SW480 (cell line): ENCODE measurements at places on chromosomes 7 and 10.

DNA sequence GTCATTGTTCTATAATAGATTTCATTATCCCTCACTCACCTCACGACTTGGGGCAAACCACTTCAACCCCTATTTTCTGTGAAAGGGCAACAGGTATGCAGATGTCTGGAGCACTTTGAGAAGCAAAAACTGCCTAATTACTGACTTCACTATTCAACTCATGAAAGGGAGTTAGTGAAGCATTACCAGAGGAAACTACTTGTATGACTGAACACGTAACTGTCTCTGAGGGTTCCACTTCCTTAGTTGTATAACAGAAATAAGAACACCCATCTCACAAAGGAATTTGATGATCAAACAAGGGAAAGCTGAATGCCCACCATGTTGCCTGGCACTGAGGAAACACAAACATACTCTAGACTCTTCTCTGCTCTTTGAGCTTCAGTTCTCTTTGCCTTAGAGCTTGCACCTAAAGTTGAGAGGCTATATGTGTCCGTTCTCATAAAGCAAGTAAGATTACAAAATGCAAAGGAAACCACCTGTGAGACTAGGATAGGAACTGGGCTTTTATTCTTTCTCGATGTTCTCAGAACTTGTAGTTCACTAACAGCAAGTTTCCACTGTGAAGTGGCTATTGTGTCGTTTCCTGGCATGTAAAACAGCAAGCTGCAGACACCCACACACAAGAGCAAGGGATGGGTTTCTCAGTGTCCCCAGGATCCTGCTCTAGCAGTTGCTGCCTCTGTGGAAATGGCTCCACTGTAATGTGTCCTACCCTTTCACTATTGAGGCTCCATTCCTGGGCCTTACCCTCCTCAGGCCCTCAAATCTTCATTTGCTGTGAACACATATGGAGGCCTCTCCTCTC lies 2.6 kb downstream of the TMEM243 start:
- no peak for DNase-seq

DNA sequence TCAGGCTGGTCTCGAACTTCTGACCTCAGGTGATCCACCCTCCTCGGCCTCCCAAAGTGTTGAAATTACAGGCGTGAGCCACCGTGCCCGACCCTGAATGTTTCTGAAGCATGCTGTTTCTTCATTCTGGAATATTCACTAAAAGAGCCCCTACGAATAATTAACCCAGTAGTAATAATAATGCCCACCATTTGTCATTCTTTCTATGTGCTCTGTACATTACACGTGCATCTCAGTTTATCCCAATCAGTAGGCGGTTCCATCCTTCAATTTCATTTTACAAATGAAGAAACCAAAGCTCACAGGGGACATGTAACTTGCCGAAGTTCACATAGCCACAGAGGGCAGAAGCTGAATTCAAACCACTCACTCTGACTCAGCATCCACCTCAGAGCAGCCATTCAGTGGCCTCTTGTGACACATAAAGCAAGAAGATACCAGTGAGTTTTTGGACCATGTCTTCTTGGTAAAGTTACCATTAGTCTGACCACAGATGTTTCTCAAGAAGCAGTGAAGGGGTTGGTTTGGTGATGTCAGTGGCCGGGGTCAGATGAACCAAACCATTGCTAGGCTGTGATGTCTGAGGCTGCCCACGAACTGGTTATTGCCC lies 71.9 kb upstream of the DUSP5 start:
- peak; percentile 39 for DNase-seq

GRCh38 chr7:25543210-25543609 lies 314.9 kb upstream of the NPVF start:
- DNase-seq, result no peak

DNA sequence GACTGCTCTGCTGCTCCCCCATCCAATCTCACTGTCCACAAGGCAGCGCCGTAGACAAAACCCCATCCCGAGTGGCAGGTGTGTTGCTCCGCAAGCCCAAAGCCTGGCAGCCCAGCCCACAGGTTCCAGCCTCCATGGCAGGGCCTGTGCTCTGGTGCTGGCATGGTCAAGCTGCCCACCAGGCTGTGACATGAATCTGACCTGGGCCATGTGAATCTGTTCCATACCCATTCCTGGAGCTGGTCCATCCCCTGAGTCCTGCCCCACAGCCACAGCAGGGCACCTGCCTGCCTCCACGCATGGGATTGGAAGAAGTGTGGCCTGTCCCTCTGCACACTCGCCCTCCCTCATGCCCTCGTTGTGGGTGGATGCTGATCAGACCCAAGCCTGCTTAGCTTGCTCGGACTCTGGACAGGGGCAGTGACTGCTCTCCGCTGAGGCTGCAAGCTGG lies 128.8 kb downstream of the PTPN20 start:
- no peak for DNase-seq

DNA sequence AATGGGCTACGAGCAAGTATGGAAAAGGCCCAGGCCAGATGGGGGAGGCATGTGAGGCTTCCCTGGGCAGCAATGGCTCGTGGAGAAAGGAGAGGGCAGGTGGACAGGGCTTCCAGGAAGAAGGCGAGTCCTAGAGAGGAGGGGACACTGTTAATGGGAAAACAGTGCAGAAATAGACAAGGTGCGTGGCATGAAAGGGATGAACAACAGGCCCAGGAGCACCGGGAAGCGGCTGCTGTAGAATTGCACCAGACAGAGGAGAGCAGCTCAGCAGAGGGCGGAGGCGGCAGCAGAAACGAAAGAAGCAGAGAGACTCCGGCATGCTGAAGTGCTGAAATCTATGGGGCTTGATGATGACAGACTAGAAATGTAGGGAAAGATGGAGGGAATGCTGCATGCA lies 102.1 kb downstream of the PIP4K2A start:
- no peak for DNase-seq

DNA sequence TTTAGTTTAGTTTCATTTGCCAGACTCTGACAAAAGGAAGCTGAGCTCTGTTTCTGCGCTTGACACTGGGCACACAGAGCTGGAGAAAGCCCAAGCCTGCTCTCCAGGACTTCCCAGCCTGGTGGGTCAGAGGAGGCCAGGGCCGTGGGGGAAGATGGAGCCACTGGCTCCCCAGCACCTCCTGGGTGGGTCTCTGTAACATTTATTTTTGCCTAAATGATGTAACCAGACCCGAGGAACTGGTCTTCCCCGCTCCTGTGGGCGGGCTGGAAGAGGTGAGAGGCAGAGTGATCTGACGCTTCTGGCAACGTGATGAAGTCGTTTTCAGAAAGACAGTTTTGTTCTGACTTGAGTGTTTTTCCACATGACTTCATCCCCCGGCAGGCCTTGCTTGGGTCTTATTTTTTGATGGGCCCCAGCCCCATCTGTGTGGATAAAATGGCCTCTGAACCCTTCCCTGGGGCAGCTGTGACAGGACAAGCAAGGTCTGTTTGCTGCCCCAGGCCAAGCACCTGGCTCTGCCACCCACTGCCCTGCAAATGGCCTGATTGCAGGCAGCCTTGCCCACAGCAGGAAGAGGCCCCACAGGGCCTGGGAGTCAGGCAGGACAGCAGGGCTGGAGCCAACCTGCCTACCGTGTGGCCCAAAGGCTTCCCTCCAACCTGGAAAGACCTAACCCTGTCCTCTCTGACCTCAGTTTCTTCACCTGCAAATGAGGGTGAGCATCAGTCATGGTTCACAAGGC lies 304.9 kb upstream of the ZMIZ1 start:
- DNase-seq, result no peak

GRCh38 chr10:97701438-97702069 lies 12.0 kb upstream of the MARVELD1 start:
- peak; percentile 78 for DNase-seq

DNA sequence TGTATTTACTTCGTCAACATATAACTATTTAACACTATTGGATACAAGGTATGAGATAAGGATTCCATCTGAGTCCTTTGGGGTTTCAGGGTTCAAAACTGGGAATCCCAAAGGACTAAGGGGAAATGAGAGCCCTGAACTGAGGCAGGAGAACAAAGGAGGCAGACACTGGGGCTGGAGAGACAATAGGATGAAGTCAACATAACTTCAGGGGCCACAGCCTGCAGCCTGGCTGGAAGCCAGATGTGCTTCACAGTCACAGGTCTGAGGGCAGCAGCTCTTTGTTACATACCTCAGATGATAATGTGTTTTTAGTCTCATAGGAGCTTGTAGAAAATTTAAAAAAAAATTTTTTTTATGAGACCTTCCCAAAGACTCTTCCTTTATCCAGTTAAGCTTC lies 73.3 kb downstream of the NRF1 start:
- DNase-seq, result no peak

- no peak for DNase-seq
Measured at GRCh38 chr7:69104023-69104422, 494.3 kb upstream of the AUTS2 start.

- no peak for DNase-seq
Measured at GRCh38 chr7:46294381-46294780, 373.3 kb upstream of the IGFBP3 start.

- no peak for DNase-seq
Measured at GRCh38 chr10:48469516-48470020, 135.3 kb downstream of the ARHGAP22 start.

GRCh38 chr7:139038691-139039090 lies 2.8 kb upstream of the ZC3HAV1L start:
- no peak for DNase-seq

DNA sequence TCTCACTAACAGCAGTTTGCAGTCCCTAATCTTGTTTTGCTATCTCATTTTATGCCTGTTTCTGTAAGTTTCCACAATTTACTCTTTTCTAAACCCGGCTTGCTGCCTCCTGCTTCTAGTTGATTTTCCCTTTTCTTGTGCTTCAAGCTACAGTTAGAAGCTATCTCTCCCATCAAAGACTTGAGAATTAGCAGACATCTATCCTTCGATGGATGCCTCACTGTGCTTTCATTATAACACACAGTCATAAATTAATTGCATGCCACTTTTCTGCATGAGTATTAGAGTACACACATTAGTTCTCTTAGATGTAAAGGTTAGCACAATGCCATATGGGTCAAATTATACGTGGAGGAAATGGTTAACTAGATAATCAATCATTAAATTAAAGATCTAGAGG lies 48.7 kb downstream of the SEMA3A start:
- no peak for DNase-seq

- DNase-seq, result no peak
Measured at GRCh38 chr7:13442226-13442625, 547.2 kb downstream of the ETV1 start.
